ENCODE measurements at places on chromosomes 16 and 17.

DNA sequence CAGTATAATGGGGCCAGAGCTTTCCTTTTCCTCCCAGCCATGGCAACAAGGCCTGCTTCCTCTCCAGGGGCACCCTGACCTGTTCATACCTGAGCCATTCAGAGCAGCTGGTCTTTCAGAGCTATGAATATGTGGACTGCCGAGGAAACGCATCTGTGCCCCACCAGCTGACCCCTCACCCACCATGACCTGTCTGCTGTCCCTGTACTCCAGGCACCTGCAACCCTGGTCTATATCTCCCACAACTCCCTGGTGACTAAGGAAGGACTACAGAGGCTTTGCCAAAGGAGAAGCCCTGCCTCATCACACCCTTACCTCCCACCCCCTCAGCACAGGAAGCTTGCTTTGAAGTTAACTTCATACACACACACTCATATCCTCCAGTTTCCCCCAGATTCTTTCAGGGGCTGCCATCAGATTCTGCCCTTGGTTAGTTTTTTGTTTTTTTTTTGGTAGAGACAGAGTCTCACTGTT lies 6.0 kb downstream of the TMEM106A start:
- no peak for DNase-seq

- DNase-seq = no peak
Observed at GRCh38 chr17:40821536-40821935, 878 bp downstream of the KRT10 start.

DNA sequence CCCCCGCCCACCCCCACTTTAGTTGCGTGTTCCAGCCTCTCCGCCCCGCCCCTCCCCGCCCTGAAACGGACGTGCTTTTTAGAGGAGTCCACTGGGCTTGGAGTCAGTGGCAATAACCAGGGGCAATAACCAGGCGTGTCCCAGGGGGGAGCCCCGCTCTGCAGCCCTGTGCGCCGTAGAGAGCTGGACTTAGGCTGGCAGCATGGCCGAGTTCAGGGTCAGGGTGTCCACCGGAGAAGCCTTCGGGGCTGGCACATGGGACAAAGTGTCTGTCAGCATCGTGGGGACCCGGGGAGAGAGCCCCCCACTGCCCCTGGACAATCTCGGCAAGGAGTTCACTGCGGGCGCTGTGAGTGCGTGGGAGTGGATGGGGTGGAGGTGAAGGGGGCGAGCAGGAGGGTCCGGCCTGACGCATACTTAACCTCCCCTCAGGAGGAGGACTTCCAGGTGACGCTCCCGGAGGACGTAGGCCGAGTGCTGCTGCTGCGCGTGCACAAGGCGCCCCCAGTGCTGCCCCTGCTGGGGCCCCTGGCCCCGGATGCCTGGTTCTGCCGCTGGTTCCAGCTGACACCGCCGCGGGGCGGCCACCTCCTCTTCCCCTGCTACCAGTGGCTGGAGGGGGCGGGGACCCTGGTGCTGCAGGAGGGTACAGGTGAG lies at the start of gene ALOX15B:
Gene ALOX15B (plus strand): TSS at position 106 of the 657 bp plus-strand sequence. CDS start 97 bp downstream, at position 203.
- DNase-seq = no peak

DNA sequence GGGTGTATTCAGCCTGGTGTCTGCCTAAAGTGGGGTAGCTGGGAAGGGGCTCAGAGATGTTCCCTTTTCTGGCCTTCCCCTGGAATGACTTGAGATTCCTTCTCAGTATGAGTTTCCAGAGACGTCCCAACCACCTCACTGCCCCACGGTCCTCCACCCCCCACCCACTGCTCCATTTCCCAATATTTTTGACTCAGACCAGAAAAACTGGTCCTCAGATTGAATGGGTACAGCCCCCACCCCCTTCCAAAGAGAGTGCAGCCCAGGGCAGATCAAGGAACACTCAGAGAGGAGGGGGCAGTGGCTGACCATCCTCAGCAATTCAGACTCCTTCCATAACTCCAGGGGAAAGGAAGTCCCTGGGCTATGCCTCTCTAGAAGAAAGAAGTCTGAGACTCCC lies 3.2 kb downstream of the ACLY start:
- no peak for DNase-seq

GRCh38 chr17:3669548-3669947 lies 936 bp downstream of the EMC6 start:
- no peak for DNase-seq

- DNase-seq = no peak
Observed at GRCh38 chr17:80106176-80106575, 4.8 kb downstream of the GAA start.

GRCh38 chr16:55077266-55077665 lies 146.6 kb downstream of the IRX5 start:
- DNase-seq = no peak

- peak; percentile 32 for DNase-seq
Observed at GRCh38 chr16:70395345-70395901, 43.5 kb downstream of the ST3GAL2 start.

DNA sequence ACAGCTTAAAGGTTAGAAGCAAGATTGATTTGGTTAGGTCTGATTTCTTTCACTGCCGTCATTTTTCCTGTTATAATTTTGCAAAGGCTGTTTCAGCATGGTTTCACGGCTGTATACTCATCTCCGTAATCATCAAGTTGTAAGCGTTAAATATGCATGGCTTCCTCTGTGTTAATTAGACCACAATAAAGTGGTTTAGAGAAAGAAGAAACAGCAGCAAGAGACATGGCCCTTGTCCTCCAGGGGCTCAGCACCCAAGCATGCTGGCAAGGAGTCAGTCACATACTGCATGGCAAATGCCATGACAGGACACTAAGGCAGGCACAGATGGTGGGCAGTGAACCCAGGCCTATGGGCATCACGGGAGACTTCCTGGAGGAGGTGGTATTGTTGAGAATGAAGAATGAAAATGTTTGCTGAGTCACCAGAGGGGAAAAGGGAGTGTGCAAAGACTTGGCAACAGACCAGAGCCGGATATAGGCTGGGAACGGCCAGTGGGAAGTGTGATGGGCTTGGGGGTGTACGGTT lies 61.4 kb upstream of the PLCG2 start:
- DNase-seq = no peak

- no peak for DNase-seq
Observed at GRCh38 chr17:57441270-57441600, 184.9 kb downstream of the MSI2 start.

- DNase-seq = no peak
Observed at GRCh38 chr16:50702725-50703124, 9.3 kb downstream of the NOD2 start.

- DNase-seq = no peak
Observed at GRCh38 chr16:48947371-48947713, 334.3 kb downstream of the CBLN1 start.

DNA sequence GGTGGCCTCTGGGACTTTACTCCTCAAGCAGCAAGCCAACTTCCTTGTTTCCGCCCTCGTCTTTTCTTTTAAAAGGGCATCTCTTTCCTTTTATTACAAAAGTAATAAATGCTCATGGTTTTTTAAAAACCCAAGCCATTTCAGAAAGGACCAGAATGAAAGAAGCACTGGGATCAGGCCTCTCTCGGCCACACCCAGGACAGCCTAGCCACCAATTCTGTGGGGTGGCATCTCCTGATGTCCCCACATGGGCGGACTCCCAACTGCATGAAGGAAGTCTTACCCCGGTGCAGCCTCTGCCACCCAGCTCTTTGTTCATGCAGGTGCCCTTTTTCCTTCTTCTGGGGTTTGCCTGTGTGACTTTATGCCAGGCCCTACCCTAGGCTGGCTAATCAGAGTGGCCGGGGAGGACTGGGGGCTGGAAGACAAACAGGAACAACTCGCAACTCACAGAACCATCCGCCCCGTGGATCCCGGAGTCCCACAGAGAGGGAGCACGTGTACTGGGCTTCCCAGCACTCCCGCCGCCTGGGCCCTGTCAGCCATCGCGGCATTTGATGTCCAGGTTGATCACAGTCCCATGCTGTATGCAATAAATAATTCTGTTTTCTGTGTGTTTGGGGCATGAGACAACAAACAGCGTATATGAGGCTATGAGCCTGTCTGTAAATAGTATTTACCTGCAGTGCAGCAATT lies 2.6 kb upstream of the RASD1 start:
- no peak for DNase-seq

DNA sequence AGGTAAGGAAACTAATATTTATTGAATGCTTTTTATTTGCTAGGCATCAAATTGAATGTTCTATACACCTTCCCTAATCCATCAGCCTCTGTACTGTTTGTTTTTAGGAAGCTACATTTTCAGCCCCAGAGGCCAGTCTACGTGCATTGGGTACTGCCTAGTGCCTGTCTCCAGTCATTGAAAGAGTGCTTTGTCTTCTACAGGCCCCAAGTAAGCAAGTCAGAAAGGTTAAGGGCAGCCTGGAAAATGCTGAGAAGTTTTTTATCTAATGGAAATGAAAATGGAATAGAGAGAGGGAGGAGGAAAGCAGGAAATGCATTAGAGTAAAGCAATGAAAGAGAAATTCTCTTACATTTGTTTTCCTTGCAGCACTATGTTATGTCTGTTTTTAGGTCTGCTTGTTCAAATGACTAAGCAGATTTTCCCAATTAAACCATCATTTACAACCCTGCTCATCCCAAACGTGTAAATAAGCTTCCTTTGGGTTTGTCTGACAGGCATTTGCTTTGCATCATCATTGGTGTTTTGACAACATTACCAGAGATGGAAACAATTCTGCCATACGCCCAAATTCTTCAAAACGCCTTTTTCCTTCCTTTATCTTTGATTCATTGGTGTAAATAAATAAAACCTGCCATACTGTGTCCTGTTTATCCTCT lies 116.0 kb upstream of the GOT2 start:
- no peak for DNase-seq

DNA sequence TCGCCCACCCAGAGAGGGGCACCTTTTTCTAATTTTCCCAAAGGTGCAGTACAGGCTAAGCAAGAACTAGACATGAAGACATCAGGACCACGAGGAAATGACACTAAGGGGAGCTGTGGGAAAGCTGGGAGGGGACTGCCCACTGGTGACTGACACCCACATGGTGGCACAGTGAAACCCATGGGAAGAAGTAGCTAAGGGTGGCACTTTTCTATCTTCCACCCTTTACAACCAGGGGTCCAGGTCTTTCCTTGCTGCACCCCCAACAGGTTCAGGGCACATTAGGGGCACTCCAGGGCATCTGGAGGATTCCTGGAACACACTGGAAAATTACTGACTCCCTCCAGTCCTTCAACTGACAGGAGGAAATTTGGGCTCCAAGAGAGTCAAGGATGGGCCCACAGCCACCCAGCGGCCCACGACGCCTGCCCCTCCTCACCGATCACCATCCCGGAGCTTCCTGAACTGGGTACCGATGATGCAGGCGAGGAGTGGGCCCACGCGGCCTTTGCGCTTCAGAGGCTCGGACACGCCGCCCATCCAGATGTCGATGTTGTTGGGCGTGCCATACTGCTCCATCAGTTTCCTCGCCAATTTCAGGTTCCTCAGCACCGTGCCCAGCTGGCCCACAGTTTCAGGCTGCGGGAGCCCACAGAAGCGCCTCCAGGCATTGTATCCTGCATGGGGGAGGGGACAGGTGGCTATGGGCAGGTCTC lies 9.4 kb downstream of the MPO start:
- no peak for DNase-seq

GRCh38 chr17:35429702-35430101 lies 2.6 kb downstream of the SLFN12 start:
- no peak for DNase-seq

DNA sequence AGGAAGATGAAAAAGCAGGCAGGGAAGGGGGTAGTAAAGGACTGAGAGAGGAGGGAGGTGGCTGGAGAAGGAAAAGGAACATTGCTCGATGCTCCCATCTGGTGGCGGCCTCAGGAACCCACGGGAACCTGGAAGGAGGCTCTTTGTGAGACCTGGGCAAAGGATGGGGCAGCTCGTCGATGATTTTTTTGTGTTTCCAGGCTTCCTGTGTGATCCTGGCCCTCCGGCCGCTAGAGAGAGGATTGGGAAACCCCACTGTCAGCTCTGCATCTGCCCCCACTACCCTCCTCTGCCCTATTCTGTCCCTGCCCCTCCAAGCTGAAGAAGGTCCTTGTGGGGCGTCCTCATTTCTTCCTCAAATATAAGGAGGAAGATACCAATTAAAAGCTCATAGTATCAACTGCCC lies 6.6 kb downstream of the WFIKKN2 start:
- DNase-seq = peak; percentile 12

DNA sequence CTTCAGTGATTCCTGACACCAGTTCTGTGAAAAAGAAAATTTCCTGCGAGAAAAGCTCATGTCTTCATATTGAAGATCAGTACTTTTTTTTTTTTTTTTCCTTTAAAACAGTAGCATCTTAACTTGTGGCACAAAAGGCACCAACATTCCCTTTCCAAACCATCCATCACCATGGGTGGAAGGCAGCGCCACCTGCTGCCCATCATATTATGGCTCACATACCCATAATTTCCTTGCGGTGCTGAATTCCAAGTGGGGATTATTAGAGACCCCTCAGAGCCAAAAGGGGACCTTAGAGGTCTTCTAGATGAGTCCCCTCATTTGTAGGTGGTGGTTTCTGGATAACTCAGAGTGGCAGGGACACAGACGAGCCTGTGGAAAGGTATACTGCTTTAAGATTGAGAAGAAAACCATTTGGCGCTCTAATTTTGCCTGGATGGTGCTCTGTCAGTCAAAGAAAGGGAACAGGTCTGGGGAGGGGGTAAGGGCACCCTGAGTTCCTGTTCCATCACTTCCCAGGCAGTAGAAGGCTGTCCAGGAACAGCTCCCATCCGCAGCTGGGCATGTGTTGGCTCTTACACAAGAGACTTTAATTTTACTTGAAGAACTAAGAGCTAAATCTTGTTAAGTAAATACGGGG lies 7.9 kb upstream of the SOST start:
- DNase-seq = peak; percentile 15

DNA sequence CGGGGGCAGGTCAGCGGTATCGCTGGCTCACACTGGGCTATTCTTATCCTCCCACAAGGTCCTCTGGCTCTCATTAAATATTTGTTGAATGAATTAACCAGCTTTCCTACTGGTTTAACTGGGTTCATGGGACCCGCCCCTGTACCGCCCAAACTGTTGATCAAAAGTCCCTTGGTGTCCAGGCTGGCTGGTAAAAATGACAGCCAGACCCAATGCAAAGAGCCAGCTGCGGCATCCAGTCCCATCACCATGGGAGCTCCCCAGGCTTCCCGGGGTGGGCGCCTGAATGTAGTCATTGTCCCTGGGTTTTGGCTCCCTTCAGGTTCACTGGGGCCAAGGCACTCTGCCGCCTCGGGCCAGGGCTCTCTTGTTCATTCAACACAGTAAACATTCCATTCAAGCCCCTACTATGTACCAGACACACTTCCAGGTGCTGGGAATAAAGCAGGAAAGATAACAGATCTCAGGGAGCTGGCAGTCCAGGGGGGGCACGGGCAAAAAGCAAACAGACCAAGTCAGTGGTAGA lies 11.7 kb upstream of the ATP2C2 start:
- DNase-seq = no peak

All from activated T-helper 1 cell treated with Interleukin-2 at 50 U/mL for 16 hours (primary cell).